Omental fat pad (tissue), 4 donors: ENCODE measurements at places on chromosomes 11 and 22. TPM values are rescaled to one million over a fixed set of nuclear protein-coding genes. Genes with fewer than 3 reads are reported as not detected.

The APOL5 gene
- total RNA-seq, result not detected

The ADM2 gene
- total RNA-seq, result not detected

The BTBD18 gene
- not detected for total RNA-seq

The MS4A12 gene
- total RNA-seq, result not detected
